ENCODE measurements at places on chromosomes 5 and 9. TPM values are rescaled to one million over a fixed set of nuclear protein-coding genes. Genes with fewer than 3 reads are reported as not detected.

The KLF4 gene
- total RNA-seq, result 52.7 TPM

The TNC gene
- total RNA-seq, result 2.4 TPM

The INSYN2B gene
- 9.1 TPM for total RNA-seq

The CCL27 gene
- not detected for total RNA-seq

The COL5A1 gene
- total RNA-seq, result 17.0 TPM

The RLN1 gene
- total RNA-seq, result 0.48 TPM

The FBP2 gene
- not detected for total RNA-seq

The NUDT12 gene
- 11.8 TPM for total RNA-seq

The KIF24 gene
- total RNA-seq, result 1.3 TPM

The ALDOB gene
- total RNA-seq, result 0.66 TPM

The ORM2 gene
- total RNA-seq, result not detected

The TRPM3 gene
- total RNA-seq, result 0.88 TPM

The TRIM7 gene
- total RNA-seq, result 5.4 TPM

The MARCHF3 gene
- 11.6 TPM for total RNA-seq

- no peak overlapping the region for H3K4me3 ChIP-seq
- no peaks in the 10 kb centered on the region for H3K4me1 ChIP-seq
- no peaks in the 10 kb centered on the region for H3K27me3 ChIP-seq
Observed at GRCh38 chr5:30390095-30390494, 803.4 kb upstream of the CDH6 start.

- no peaks in the 10 kb centered on the region for H3K36me3 ChIP-seq
- no peak for DNase-seq
- H3K27me3 ChIP-seq, result no peaks in the 10 kb centered on the region
- no peaks in the 10 kb centered on the region for H3K4me1 ChIP-seq
- no peak overlapping the region for H3K27ac ChIP-seq
Observed at GRCh38 chr9:1014640-1015039, 35.5 kb upstream of the DMRT2 start.

GRCh38 chr5:16428359-16428758 lies 37.2 kb downstream of the ZNF622 start:
- H3K4me1 ChIP-seq, result no peaks in the 10 kb centered on the region
- H3K27ac ChIP-seq, result no peak overlapping the region
- no peak for DNase-seq
- H3K4me3 ChIP-seq, result no peak overlapping the region
- peaks cover 6% of the 10 kb centered on the region for H3K27me3 ChIP-seq

GRCh38 chr5:138186002-138186447 lies 7.1 kb downstream of the KIF20A start:
- no peak overlapping the region for H3K27ac ChIP-seq
- peaks cover 9% of the 10 kb centered on the region for H3K36me3 ChIP-seq
- no peak overlapping the region for H3K4me3 ChIP-seq
- H3K27me3 ChIP-seq, result no peaks in the 10 kb centered on the region
- no peak for DNase-seq
- no peaks in the 10 kb centered on the region for H3K4me1 ChIP-seq

DNA sequence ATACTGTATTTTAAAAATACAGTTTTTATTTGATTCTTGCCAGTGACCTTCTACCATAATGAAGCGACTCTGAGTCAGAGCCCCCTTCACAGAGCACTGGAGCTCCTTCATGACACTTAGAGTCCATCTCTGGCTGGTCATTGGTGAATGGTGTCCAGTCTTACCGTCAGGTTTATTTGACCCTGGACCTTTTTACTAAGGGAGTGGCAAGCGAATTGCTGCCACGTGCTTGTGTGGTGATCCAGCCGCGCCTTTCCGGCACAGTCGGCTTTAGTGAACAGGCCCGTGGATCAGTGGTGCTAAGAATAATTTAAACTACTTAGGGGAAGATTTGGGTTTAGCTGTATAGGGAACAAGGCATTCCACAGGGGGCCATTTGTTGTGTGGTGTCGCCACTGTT lies 48.5 kb downstream of the PRRC2B start:
- H3K4me1 ChIP-seq, result no peaks in the 10 kb centered on the region
- no peak overlapping the region for H3K27ac ChIP-seq
- DNase-seq, result no peak
- H3K27me3 ChIP-seq, result no peaks in the 10 kb centered on the region
- peaks cover 4% of the 10 kb centered on the region for H3K36me3 ChIP-seq

DNA sequence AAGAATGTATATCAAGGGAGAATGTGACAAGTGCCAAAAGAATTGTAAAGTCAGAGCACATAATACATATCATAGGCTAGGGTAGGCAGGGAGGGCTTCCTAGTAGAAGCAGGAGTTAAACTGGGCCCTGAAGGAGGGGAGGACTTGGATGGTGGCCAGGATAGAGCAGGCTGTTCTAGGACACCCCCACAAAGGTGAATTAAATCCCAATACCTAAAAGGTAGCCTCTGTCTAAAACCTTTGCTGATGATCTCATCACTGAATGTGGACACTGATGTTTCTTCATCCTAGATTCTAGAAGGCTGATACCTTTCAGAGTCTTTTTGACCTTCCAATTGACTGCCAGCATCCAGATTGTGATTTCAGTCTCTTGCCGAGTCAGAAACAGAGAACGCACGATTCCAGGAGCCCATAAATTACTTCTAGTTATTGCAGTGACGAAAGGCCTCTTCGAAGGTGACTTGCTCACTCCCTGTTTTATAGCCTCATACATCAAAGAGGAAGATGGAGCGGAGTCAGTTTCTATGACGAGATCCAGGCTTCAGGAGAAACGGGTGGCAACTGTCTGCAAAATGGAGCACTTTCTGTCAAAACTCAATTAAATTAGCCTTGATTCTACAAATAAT lies 43.2 kb downstream of the KIF4B start:
- no peak overlapping the region for H3K4me3 ChIP-seq
- H3K27me3 ChIP-seq, result no peaks in the 10 kb centered on the region
- H3K36me3 ChIP-seq, result no peaks in the 10 kb centered on the region
- no peak overlapping the region for H3K27ac ChIP-seq
- no peaks in the 10 kb centered on the region for H3K4me1 ChIP-seq

- H3K36me3 ChIP-seq, result no peaks in the 10 kb centered on the region
- peak overlapping the region; percentile 82 for H3K4me3 ChIP-seq
- no peaks in the 10 kb centered on the region for H3K4me1 ChIP-seq
- no peak for DNase-seq
- no peaks in the 10 kb centered on the region for H3K27me3 ChIP-seq
Observed at GRCh38 chr5:113489299-113489698, 1.0 kb upstream of the MCC start.

- no peak overlapping the region for H3K27ac ChIP-seq
- no peak for DNase-seq
- no peaks in the 10 kb centered on the region for H3K27me3 ChIP-seq
- no peak overlapping the region for H3K4me3 ChIP-seq
- H3K36me3 ChIP-seq, result no peaks in the 10 kb centered on the region
- H3K4me1 ChIP-seq, result no peaks in the 10 kb centered on the region
Observed at GRCh38 chr5:80668016-80668969, 13.5 kb upstream of the DHFR start.

GRCh38 chr5:180009581-180009980 lies 62.0 kb downstream of the RNF130 start:
- no peak overlapping the region for H3K4me3 ChIP-seq
- no peak overlapping the region for H3K27ac ChIP-seq
- no peaks in the 10 kb centered on the region for H3K36me3 ChIP-seq
- no peak for DNase-seq
- H3K4me1 ChIP-seq, result no peaks in the 10 kb centered on the region

DNA sequence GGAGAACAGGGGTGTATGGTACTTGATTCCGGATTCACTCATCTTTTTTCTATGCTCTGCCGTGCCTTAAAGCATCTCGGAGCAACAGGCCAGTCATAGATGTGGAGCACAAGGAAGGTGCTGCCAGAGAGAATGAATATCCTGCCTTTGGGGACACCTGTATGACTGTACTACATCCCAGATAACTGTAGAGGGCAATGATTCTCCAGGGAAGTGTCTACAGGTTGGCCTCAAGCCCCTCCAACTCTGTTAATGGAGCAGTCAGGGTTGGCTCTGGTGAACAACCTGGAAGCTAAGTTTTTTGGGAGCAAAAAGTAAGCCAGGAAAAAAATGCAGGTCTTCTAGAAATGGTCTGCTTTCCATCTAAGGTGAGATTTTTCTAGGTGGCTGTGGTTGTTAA lies 71.0 kb downstream of the NREP start:
- no peak overlapping the region for H3K27ac ChIP-seq
- H3K27me3 ChIP-seq, result no peaks in the 10 kb centered on the region
- no peaks in the 10 kb centered on the region for H3K36me3 ChIP-seq
- peaks cover 7% of the 10 kb centered on the region for H3K4me1 ChIP-seq

DNA sequence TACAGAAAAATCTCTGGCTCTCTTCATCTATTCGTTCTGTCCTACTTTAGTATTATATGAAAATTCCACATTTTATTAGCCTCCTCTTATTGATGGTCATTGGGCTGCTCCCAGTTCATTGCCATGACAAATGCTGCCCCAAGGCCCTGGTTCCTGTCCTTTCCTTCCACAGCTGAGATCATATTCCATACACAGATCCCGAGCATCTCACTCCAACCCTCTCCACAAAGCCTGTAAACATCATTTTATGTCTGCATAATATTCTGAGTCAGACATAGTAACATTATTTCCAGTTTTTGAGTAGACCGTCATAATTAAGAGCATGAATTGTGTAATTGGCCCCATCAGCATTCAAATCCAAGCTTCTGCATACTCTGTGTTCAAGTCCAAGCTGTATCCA lies 86.3 kb downstream of the MVB12B start:
- DNase-seq, result no peak
- H3K27me3 ChIP-seq, result no peaks in the 10 kb centered on the region
- no peak overlapping the region for H3K4me3 ChIP-seq
- H3K36me3 ChIP-seq, result no peaks in the 10 kb centered on the region
- H3K27ac ChIP-seq, result no peak overlapping the region

- H3K4me3 ChIP-seq, result no peak overlapping the region
- no peak overlapping the region for H3K27ac ChIP-seq
- no peaks in the 10 kb centered on the region for H3K27me3 ChIP-seq
- no peak for DNase-seq
Observed at GRCh38 chr9:86682240-86682639, 265.1 kb downstream of the GAS1 start.

DNA sequence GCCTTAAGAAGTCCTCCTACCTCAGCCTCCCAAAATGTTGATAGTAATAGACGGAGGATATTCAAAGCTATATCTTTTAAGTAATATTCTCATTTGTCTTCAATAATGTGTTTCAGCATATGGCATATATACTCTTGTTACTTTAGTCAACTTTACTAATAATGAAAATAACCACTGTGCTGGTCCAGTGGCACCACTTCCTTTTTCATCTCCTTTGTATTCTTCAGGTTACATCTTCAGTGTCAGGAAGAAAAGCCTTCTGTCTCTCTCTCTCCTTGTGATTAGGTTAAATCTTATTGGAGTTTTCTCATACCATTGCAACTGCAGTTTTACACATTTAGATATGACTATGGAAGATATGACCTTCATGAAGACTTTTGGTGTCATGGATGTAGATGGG lies 31.3 kb downstream of the PARP8 start:
- H3K4me1 ChIP-seq, result no peaks in the 10 kb centered on the region
- no peaks in the 10 kb centered on the region for H3K27me3 ChIP-seq
- no peaks in the 10 kb centered on the region for H3K36me3 ChIP-seq
- no peak for DNase-seq
- H3K27ac ChIP-seq, result no peak overlapping the region

DNA sequence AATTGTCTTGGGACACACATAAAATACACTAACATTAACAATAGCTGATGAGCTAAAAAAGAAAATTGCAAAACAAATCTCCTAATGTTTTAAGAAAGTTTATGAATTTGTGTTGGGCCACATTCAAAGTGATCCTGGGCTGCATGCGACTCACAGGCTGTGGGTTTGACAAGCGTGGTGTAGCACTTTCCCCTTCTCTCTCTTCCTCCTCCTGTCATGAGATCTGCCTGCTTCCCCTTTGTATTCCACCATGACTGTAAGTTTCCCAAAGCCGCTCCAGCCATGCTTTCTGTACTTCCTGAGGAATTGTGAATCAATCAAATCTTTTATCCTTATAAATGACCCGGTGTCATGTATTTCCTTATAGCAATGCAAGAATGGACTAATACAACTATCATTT lies 178.0 kb downstream of the TLR4 start:
- H3K4me1 ChIP-seq, result no peaks in the 10 kb centered on the region
- no peaks in the 10 kb centered on the region for H3K36me3 ChIP-seq
- H3K27ac ChIP-seq, result no peak overlapping the region

- H3K4me1 ChIP-seq, result no peaks in the 10 kb centered on the region
- H3K4me3 ChIP-seq, result no peak overlapping the region
- no peak overlapping the region for H3K27ac ChIP-seq
- H3K27me3 ChIP-seq, result no peaks in the 10 kb centered on the region
- H3K36me3 ChIP-seq, result no peaks in the 10 kb centered on the region
- no peak for DNase-seq
Observed at GRCh38 chr5:93676704-93677103, 64.7 kb downstream of the POU5F2 start.

- H3K4me1 ChIP-seq, result no peaks in the 10 kb centered on the region
- DNase-seq, result no peak
- no peak overlapping the region for H3K4me3 ChIP-seq
- no peaks in the 10 kb centered on the region for H3K36me3 ChIP-seq
Observed at GRCh38 chr9:71363286-71363961, 242.0 kb upstream of the TRPM3 start.

DNA sequence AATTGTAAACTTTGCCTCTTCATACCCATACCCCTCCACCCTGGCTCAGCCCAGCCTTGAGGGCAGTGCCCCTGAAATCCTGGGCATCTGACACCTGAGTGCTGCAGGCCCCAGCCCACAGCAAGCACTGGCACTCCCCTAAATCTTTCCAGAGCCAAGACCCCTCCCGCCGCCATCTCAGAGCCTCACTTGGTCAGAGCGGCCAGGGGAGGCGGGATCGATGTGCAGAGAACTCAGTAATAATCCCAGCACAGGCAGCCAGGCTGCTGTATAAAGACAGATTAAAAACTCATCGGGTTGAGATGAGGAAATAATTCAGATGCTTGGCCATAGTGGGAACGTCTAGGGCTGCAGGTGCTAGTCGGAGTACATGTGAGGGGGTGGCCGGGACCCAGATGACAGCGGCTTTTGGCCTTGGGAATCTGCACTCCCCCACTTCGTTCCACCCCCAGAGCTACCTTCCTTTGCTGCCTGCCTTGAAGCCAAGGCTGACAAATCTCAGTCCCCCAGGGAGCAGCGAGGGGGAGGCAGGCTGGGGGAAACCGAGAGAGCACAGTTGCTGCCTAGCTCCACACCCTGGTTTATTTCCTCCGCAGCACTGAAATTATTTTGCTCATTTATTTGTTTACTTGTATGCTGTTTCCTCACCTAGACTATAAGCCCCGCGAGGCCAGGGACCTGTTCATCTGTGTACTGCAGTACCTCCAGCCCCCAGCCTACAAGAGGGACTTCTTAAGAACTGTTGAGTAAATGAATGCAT lies 19.5 kb upstream of the ARAP3 start:
- no peaks in the 10 kb centered on the region for H3K36me3 ChIP-seq
- H3K4me1 ChIP-seq, result peaks cover 7% of the 10 kb centered on the region
- no peak overlapping the region for H3K27ac ChIP-seq
- peak overlapping the region; percentile 58 for H3K4me3 ChIP-seq

- DNase-seq, result no peak
- no peaks in the 10 kb centered on the region for H3K36me3 ChIP-seq
- H3K4me3 ChIP-seq, result no peak overlapping the region
Observed at GRCh38 chr5:172849606-172850453, 15.8 kb downstream of the ERGIC1 start.

- H3K27me3 ChIP-seq, result no peaks in the 10 kb centered on the region
- peak; percentile 89 for DNase-seq
- no peaks in the 10 kb centered on the region for H3K4me1 ChIP-seq
- H3K27ac ChIP-seq, result no peak overlapping the region
Observed at GRCh38 chr5:69334793-69335268, 2.2 kb upstream of the CCDC125 start.

GRCh38 chr5:148541054-148541835 lies 113.1 kb downstream of the HTR4 start:
- no peaks in the 10 kb centered on the region for H3K36me3 ChIP-seq
- no peaks in the 10 kb centered on the region for H3K27me3 ChIP-seq
- H3K4me3 ChIP-seq, result no peak overlapping the region
- DNase-seq, result no peak
